ENCODE measurements at places on chromosomes 4 and X. TPM values are rescaled to one million over a fixed set of nuclear protein-coding genes. Genes with fewer than 3 reads are reported as not detected.

The PDLIM3 gene
- 456 TPM for total RNA-seq

The SYTL4 gene
- total RNA-seq = 18.5 TPM

The RHOXF1 gene
- not detected for total RNA-seq

The SPP1 gene
- 76.1 TPM for total RNA-seq

The CENPVL2 gene
- total RNA-seq = not detected

DNA sequence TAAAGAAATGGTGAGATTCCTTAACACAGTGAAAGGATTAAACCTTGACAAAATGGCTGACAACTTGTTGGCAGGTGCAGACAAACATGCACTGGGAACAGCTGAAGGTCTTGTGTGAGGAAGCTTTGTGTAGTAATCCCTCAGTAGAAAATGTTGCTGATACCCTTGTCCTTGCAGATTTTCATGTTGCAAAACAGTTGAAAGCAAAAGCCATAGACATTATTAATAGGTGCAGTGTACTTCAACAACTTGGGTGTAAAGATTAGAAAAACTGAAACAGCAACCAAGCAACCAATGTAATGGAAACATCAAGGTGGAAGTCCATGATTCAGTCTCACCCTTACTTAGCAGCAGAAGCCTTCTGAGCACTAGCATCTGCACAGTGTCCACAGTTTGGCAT lies 29.8 kb downstream of the UGT2B7 start:
- no peak for DNase-seq

GRCh38 chr4:106371161-106371560 lies 2.6 kb upstream of the GIMD1 start:
- no peak for DNase-seq

- no peak for DNase-seq
These were observed at the start of gene STK32B for GRCh38 chr4:5051278-5052203. TSS of gene STK32B (plus strand) at chr4:5051480.

GRCh38 chrX:136198010-136198409 lies 50.7 kb downstream of the FHL1 start:
- no peak for DNase-seq

- no peak for DNase-seq
These were observed 293.5 kb upstream of the FAT1 start for GRCh38 chr4:187017147-187017546.

- DNase-seq = no peak
These were observed 365.3 kb upstream of the TEX13C start for GRCh38 chrX:124954402-124954801.

DNA sequence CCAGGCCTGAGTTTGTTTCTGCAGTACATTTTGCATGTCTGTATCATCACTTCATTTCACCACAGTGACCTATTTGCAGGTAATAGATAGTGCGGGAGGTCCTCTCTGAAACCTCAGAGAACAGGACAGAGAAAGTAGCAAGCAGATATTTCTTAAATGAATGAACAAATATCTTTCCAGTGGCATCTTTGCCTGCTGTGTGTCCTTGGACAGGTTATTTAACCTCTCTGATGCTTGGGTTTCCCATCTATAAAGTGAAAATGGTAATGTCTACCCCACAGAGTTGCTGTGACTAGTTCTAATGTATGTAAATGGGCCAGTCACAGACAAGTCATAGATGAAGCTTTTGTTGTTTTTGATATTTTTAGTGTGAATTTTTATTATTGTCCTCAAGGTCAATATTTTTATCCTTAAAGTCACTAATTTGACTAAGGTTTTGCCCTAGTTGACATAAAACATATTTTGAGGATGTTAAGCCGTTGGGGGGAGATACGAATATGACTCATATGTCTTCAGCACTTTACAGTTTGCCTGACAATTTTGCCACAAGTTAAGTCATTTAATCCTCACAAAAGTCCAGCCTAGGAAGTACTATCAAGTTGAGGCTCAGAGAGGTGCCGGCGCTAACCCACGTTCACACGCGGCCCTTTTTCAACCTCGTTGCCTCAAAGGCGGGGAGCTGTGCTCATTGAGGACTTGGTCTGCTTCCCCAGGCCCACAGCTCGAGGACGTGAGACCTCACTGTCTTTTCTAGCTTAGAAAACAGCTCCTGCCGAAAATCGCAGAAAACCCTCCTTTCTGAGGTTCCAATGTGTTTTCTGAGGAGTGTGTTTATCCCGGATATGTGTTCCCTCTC lies 126.7 kb upstream of the STX18 start:
- DNase-seq = no peak

- no peak for DNase-seq
These were observed 49.2 kb upstream of the TLR2 start for GRCh38 chr4:153634738-153635353.

- DNase-seq = no peak
These were observed at the start of gene IRAK1 for GRCh38 chrX:154019633-154020528. TSS of gene IRAK1 (minus strand) at chrX:154019902. CDS start at chrX:154019812, 90 bp downstream.

- no peak for DNase-seq
These were observed 41.9 kb upstream of the TADA2B start for GRCh38 chr4:7001271-7001670.

DNA sequence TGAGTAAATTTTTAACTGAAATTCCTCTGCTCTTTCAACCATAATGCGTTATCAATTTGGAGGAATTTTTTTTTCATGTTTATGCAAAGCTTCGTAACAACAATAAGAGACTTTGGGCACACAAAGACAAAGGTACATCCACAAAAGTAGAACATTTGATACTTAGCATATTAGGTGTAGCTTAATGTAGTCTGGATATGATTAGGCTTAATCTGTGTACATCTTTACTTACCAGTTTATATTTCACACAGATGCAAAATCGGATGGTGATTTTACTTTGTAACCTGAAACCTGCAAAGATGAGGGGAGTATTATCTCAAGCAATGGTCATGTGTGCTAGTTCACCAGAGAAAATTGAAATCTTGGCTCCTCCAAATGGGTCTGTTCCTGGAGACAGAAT lies 20.3 kb downstream of the AIMP1 start:
- no peak for DNase-seq

Data from urinary bladder (tissue), 4 donors.